Activated CD4-positive, alpha-beta T cell treated with anti-CD3 and anti-CD28 coated beads, Interleukin-2, amount 50 U/mL, for 1 hour (primary cell): ENCODE measurements at places on chromosomes 13 and 19.

GRCh38 chr13:101747039-101747438, 294.6 kb downstream of the ITGBL1 start:
- DNase-seq, result no peak

GRCh38 chr19:11067356-11068113, 21.7 kb upstream of the LDLR start:
- no peak for DNase-seq

DNA sequence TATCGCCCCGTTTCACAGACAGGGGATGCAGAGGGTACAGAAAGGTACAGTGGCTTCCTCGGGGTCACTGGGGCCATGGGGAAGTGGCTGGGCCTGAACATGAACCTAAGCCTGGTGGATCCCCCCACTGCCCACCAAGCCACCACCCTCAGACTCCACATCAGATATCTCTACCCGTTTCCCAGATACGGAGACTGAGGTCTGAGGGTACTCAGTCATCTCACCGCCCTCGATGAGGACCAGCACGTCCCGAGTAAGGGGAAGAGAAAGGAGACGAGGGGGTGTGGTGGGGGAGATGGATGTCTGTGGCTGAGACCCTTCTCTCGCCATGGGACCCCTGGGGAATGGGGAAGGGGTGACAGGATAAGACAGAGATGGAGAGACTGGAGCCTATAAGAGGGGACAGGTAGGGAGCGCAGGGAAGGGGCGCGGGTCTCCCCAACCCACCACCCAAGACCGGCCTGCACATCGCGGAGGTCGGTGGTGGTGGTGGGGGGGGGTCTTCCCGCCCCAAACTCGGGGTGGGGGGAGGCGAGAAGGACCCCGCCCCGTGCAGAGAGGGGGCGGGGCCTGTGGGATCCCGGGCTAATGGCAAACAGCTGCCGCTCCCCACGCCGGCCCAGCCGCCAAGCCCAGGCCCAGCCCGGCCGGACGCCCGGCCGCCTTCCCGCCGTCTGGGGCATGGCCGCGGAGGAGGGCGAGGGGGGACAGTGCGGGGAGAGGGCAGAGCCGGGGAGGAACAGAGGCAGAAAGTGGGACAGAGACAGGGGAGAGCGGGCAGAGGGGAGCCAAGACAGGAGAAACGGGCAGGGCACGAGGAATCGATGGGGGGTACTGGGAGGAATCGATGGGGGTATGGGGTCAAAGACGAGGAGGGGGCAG, 698 bp downstream of the KANK2 start:
- DNase-seq, result no peak

- DNase-seq, result no peak
These were observed 37.3 kb upstream of the KCTD15 start for GRCh38 chr19:33759356-33759755.

GRCh38 chr19:49814010-49814409, 918 bp upstream of the FUZ start:
- no peak for DNase-seq

DNA sequence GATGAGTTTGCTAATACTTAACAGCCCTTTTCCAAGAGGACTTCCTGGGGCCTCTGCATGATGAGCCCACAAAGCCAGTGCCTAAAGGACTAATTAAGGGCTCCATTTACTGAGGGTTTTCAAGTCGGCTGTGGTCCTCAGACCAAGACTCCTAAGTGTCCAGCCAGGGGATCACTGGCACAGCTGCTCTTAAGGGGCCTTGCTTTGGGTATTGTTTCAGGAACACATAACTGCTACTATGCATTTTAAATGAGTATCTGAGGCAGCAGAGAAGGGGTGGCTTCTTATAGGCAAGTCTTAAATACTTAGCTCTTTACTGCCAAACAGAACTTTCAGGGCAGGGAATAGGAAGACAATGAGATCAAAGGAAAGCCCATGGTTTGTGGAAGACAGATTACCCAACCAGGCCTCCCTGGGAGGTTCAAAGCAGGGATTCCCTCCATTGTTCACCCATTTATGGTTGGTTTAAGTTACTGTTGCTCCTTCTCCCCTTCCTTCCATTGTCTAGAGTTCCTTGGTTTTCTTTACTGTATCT, 61.9 kb downstream of the TNFRSF19 start:
- DNase-seq, result no peak

- DNase-seq, result no peak
These were observed 64.0 kb upstream of the MED4 start for GRCh38 chr13:48158915-48159314.

DNA sequence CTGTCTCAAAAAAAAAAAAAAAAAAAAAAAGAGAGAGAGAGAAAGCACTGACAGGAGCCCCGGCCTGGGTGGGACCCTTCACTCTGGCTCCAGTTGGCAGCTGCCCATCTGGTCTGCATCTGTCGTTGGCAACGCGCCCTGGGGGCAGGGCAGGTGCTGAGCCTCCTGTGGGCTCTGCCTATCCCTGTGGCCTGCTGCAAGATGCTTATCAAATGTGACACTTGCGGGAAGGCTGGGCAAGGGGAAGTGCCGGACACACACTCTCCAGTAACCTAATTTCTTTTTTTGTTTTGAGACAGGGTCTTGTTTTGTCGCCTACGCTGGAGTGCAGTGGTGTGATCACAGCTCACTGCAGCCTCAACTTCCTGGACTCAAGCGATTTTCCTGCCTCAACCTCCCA, 10.7 kb upstream of the KPTN start:
- DNase-seq, result no peak

DNA sequence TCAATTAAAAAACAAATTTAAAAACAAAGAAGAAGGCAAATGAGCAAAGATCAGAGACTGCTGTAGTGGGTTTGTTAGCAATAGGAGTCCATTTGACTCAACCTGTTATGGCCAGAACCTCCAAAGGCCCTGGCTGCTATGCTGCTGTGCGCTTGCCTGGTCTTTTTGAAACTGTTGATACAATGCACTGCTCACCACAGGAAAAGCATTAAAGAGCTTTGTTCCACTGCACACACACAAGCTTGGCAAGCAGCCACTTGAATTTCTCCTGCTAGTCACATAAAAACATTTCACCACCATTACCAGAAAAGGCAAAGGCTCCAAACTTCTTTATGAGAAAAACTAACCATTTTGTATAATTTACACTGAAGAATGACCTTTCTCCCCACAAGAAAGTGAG, 132.2 kb downstream of the FREM2 start:
- no peak for DNase-seq

DNA sequence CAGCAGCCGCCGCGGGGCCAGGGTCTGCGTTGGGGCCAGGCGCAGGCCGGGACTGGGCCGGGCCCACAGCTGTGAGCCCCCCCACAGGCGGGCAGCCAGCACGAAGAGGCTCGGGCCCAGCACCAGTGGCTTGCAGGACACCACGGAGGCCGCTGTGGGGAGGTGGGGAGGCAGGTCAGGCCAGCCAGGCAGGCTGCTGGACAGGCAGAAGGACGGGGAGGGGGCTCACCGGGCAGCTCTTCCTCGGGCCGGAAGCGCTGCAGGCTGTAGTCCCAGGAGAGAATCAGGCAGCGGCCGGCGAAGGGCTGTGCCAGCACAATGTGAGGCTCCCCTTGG, 8.3 kb downstream of the LGI4 start:
- no peak for DNase-seq

DNA sequence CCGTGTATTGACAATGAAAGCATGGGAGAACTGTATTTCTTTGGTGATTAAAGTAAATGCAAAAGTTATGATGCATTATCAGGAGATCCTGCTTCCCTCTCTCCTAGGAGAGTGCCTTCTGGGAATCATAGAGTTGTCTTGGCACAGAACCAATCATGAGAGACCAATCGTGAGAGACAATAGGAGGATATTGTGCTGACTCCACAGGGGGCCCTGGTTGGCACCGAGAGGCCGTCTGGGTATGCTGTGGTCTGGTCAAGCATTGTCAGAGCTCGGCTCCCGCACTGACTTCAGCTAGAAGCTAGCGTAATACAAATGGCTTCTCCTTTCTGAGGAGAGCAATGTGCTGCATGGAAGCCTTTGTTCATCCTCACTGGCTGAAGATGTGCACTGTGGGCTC, 131.5 kb upstream of the GJB6 start:
- DNase-seq, result no peak

DNA sequence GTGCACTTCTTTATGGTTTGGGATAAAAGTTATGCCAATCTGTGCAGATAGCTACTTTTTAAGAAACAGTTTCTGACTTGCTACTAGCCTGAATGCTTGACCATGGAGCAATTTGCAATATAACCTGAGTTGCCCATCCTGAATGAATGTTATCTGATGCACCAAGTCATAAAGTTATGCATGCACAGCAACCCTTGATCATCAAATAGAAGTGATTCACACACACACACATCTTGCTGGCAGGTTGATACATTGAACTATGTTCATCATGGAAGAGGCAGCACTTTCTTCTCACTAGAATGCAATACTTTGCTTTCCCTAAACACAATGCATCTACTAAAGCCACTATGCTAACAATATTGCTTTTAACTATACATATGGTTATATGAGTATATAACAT, 311.5 kb downstream of the RFC3 start:
- no peak for DNase-seq

GRCh38 chr13:37348916-37349643, 243.6 kb upstream of the CSNK1A1L start:
- no peak for DNase-seq

GRCh38 chr13:50167224-50167947, 152.1 kb downstream of the KCNRG start:
- DNase-seq, result no peak

DNA sequence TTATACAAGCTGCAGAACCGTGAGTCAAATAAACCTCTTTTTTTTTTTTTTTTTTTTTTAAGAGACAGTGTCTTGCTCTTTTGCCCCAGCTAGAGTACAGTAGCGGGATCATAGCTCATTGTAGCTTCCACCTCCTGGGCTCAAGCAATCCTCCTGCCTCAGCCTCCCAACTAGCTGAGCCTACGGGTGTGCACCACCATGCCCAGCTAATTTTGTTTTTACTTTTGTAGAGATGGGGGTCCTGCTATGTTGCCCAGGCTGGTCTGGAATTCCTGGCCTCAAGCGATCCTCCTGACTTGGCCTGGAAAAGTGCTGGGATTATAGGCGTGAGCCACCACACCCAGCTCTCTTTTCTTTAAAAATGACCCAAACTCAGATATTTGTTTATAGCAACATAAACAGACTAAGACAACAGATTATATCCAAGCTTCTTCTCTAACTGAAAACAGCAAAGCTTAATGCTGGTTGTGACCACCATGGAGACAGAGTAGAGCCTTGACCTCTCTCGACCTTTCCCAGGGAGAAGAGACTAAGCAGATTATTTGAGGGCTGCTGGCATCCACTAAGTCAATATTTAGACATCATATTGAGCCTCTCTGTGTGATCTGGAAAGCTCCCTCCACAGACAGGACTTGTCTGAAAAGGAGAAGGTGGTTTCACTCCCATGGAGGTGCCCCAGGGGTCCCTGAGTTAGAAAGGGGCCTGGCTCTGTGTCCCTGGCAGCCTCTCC, 150.0 kb downstream of the KCTD15 start:
- no peak for DNase-seq

DNA sequence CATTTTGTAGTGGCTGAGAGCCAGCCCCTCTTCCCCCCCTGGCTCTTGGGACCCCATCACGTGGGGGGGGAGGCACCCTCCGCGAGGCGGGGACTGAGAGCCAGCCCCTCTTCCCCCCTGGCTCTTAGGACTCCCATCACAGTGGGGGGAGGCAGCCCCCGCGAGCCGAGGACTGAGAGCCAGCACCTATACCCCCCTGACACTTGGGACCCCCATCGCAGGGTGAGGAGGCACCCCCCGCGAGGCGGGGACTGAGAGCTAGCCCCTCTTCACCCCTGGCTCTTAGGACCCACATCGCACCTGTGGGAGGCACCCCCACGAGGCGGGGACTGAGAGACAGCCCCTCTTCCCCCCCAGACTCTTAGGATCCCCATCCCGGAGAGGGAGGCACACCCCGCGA, 2426.5 kb upstream of the PCDH20 start:
- DNase-seq, result no peak

DNA sequence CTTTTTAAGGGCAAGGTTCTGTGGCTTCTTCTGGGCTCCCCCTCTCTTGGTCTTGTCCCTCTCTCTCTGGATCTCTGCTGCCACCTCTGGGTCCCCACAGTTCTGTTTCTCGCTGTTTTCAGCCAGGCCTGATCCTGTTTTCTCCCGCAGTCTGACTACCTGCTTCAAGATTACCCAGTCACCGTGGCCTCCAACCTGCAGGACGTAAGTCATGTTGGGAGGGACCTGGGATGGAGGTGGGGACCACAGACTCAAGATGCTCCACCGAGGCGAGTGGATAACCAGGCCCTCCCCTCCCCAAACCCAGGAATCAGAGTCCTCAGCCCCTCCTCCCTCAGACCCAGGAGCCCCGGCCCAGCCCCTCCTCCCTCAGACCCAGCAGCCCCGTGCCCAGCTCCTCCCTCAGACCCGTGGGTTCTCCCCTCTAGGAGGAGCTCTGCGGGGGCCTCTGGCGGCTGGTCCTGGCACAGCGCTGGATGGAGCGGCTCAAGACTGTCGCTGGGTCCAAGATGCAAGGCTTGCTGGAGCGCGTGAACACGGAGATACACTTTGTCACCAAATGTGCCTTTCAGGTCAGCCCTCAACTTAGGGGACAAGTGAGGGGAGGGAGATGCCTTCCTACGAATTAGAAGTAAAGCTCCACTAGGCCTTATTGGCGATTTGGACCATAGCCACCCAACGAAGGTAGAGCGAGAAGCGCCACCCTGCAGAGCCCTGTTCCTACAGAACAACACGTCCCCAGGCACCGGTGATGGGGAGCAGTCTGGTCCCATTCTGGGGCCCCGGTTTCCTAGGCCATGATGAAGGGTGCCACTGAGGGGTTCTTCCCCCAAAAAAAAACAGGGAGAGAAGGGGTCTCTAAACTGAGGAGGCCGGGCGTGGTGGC, 2.2 kb downstream of the FLT3LG start:
- DNase-seq, result peak; percentile 70

DNA sequence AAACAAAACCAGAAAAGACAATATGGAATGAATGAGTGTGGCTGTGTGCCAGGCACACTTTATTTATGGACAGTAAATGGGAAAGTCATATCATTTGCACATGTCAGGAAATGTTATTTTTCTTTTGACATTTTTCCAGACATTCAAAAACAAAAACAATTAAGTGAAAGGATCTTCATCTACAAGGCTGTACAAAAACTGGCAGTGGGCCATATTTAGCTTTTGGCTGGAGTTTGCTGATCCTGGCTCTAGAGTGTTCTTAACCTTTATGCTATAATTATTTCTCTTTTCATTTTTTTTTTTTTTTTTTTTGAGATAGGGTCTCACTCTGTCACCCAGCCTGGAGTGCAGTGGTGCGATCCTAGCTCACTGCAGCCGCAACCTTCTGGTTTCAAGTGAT, 6.5 kb upstream of the TNFSF9 start:
- DNase-seq, result no peak

DNA sequence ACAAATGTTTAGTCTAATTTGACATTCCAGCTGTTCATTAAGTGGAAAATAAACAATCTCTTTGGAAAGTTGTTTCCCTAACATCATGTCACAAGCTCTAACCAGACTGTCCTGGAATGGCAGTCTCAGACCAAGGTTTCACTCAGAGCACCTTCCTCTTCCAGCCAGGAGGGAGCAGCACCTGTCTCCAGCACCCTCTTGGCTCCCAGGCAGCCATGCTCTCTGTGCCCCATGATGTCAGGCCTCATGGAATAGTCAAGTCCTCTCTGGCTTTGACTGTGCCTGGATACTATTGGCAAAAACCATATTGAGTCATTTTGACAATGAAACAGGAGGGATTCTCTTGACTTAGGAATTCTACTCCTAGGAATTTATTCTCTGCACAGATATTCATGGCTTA, 171.4 kb downstream of the OXGR1 start:
- no peak for DNase-seq

- no peak for DNase-seq
These were observed 10.7 kb upstream of the LIN7B start for GRCh38 chr19:49103331-49104085.
